ENCODE measurements at places on chromosomes 2 and 18.

DNA sequence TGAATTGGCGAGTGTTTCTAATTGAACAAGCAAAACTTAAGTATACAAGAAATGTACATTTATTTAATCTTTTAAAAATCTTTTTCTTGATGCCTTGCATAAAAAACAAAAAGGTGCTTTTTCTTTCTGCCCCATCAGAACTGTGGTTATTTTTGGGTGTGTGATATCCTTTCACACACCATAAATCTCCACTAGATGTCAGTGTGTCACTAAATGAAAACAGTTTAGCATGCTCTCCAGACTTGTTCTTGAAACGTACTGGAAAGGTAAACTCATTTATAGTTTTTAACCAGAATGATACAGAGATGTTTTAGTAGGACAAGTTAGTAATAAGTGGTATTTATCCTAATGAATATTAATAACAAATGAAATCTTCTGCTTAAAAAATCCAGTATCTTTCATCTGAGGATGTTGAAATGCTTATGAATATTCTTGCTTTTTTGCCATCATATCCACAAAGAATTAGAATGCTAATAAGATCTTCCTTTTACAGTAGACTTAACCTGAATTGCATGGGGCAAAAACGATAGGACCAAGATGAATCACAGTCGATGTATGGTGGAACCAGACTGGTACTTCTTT, 96.8 kb downstream of the UBE2E3 start:
- no peak for DNase-seq

DNA sequence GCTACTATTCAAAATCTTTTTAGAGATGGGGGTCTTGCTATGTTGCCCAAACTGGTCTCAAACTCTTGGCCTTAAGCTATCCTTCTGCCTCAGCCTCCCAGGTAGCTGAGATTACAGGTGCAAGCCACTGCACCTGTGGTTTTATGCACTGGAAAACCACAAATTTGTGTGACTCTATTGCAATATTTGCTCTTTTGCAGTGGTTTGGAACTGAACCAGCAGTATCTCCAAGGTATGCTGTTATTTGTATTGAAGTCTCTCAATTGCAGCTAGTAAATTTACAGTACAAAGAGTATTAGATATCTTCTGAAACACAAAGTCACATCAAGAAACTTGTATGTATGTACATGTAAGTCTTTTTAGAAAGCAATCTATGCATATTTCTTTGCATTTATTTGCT, 46.2 kb downstream of the PPP4R1 start:
- no peak for DNase-seq

DNA sequence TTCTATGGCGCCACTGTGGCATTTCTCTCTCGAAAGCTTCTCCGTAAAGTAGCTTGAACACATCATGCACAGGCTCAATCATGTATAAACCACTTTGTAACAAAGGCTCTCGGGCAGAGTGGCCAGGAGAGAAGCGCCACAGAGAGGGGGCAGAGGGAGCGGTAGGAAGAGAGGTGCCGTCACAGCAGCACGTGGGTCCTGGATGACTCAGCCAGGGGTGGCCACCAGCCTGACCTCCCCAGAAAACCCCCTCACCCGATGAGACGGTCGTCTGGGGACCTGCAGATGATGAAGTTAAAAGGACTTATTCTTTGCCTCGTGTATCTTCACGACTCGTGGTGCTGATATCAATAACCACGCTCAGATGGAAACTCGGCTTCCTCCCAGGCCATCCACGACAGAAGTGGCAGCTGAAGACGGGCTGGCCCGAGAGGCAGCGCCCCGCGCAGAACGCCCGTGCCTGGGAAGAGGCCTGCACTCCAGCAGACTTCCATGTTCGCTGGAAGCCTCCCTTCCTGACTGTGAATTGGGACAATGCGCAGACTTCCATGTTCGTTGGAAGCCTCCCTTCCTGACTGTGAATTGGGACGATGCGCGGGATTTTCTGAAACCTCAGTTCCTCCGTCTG, 46.4 kb upstream of the MTCL1 start:
- no peak for DNase-seq

- no peak for DNase-seq
Measured at GRCh38 chr18:13578400-13578799, 148.0 kb downstream of the FAM210A start.

DNA sequence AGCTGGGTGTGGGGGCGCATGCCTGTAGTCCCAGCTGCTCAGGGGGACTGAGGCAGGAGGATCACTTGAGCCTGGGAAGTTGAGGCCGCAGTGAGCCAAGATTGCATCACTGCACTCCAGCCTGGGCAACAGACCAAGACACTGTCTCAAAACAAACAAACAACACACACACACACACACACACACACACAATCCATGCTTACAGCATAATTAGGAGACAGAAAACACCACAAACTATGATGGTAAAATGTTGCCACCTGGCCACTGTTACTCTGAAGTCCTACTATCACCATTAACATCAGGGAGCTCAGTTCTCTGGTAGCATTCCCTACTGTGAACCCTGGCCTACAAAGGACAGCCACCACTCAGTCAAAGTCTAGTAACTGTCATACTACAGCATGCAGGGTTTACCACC, 18.3 kb downstream of the DNPEP start:
- DNase-seq: no peak

GRCh38 chr2:153140498-153140897, 338.1 kb downstream of the RPRM start:
- no peak for DNase-seq

- no peak for DNase-seq
Measured at GRCh38 chr2:234848578-234848977, 103.2 kb upstream of the SH3BP4 start.

DNA sequence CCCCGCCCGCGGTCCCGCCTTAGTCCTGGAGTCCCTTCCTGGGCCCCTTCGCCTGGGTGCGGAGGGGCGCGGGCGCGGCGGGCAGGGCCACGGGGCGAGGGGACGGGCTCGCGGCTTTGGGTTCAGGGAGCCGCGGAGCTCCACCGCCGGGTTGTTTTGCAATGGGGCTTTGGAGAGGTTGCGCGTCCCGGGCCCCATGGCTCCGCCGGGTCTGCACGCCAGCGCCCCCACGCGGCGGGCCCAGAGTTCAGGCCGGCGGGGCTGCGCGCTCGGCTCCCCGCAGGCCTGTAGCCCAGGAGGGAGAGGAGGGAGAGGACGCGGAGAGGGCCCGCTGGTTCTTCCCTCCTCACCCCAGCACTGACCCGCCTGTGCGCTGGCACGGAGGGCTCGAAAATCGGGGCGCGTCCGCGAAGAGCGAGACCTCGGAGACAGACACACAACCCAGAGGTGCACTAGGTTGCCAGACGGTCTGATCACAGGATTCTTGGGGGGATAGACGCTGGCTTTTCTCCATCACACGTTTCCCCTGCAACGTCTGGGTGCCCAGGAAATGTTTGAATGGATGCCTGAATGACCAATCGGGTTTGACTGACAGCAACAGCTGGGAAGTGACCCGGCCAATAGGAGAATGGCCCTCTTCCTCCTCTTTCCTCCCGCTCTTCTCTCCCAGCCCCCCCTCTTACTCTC, 4.9 kb upstream of the SIX2 start:
- peak; percentile 37 for DNase-seq

GRCh38 chr2:65431421-65432226, 775 bp downstream of the SPRED2 start:
- DNase-seq: peak; percentile 23
